ENCODE measurements at places on chromosomes 2 and 18.

DNA sequence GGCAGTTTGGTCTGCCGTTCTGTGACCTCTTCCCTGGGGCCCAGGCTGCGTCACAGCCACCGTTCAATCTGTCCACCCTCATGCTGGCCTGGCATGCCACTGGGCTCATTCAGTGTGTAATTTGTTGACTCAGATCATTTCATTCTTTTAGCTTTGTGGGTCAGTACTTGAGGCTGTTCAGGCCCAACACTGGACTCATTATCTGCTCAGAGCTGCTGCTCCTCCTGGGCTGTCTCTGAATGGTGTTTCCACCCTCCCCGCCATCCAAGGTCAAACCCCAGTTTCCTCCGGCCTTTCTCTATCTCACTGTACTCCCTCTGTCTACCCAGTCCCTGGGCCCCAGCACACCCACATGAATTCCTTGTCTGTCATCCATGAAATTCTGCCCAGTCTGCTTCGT, 152.4 kb upstream of the NCK2 start:
- no peak for DNase-seq

- DNase-seq, result no peak
Measured at GRCh38 chr2:47041891-47042684, 113.0 kb downstream of the STPG4 start.

DNA sequence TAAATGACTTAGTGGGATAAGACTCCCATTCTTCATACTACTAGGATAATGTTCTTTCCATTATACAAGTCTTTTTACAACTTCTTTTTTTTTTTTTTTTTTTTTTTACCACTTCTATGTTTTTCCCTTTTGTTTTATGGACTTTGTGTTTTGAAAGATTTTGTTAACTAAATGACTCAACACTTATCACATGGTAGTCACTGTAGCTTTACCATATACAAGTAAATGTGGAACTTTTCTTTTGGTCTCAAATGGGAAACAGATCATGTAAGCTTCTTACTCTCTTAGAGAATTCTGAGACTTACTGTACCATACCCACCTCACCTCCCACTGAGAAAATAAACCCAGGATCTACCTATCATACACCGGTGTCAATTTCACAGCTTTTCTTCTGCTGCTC, 590.3 kb upstream of the CDH2 start:
- no peak for DNase-seq

- no peak for DNase-seq
Measured at GRCh38 chr2:221410487-221410886, 161.6 kb downstream of the EPHA4 start.

DNA sequence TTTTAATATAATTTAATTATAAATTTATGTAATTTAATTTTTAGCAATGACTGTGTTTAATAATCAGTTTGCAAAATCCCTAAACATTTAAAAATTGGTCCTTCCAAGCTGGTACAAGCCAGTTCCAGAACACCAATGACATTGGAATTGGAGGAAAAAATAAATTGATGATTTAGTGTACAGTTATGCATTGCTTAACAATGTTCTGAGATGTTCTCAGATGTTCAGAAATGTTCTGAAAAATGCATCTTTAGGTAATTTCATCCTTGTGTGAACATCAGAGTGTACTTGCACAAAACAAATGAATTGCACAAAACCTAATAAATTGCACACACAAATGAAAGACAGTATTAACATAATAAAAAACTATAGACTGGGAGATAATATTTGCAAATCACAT, 95.2 kb downstream of the TRIB2 start:
- no peak for DNase-seq

DNA sequence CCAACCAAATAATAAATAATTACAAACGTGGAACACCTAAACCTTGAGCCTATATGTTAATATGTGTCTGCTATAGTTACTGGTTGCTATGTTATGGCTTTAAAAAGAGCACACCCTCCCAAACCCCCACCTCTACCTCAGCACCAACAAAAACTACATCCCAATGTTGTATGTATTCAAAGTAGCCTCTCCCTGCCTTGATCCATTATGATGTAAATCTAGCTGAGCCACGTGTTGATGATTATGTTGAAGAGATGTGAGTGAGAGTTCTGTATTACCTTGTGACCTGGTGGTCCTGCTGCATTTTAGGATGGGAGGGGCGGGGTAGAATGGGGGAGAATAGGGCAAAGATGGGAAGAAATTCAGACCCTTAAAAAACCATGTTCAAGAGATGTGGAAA, 4.8 kb downstream of the MFSD6 start:
- no peak for DNase-seq

- no peak for DNase-seq
Measured at GRCh38 chr2:144583381-144583729, 63.4 kb upstream of the ZEB2 start.

- no peak for DNase-seq
Measured at GRCh38 chr2:219059725-219060682, 717 bp downstream of the IHH start.

GRCh38 chr2:96806468-96807126, 9.5 kb upstream of the CNNM3 start:
- DNase-seq, result no peak

DNA sequence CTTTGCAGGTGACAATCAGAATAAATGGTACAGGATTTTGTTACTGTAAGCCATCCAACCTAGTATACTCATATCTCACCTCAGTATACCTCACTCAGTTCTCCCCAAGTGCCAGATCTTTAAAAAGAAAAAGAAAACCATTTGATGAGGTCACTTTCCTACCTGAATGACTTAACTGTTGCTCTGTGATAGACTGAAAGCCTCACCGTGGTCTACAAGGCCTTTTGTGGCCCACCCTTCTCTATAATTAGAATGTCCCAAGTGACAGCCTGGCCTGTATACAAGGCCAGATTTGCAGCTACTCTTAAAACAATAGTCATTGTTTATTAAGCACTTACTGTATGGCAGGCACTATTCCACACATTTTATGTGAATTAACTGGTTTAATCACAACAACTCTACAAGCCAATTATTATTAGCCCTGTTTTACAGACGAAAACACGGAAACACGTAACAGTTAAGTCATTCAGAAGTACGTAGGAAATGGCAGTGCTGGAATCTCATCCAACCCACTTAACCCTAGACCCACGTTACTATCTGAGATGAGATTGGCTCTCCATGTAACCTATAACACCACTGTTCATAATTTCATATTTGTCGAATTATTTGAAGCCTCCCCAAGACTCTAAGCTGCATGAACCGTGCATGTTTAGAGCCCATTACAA, 28.3 kb downstream of the PKP4 start:
- no peak for DNase-seq

DNA sequence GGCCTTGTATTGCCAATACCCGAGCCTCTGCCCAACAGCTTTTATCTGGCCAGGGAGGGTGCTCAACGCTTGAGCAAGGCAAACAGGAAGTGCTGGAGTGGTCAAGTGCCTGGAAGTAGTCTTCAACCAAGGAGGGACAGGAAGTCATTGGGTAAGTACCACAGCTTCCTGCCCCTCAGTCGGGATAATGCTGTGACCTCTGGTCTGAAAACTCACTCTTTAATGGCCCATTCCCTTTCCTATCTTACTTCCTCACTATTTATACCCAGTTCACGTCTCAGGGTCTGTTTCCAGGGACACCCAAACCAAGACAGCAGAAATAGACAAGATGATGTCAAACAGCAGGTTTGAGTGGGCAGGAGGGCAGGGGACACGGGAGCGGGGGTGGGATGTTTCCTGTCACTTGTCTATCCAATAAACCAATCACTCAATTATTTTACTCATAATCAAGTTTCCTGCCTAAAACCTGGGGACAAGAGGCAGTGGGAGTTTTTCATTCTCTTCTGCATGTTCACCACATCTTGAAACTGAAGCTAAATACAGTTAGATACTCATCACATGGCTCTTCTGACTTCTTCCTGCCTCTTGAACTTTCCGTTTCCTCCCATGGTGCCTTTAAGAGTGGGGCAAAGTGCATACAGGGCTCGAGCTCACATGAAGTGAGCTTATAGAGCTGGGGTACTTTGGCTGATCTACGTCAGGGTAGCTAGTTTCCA, 68.9 kb upstream of the CAB39 start:
- no peak for DNase-seq

- no peak for DNase-seq
Measured at GRCh38 chr2:1907291-1907690, 163.0 kb upstream of the PXDN start.

DNA sequence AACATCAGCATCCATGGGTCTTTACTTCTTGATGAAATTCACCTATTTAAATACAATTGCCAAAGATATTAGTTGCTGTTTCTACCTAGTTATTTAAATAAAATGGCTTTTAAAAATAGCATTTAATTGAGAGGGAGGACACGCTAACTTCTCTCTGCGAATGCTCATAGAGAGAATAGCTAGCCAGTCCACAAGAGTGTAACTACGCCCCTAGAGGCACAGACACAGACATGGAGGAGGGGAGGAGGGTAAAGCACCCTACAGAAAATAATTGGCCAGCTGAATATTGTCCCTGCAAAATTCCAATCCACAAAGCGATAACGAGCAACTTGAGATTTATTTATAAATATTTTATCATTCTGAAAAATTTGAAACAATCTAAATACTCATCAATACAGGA, 97.0 kb upstream of the PAPOLG start:
- DNase-seq, result no peak

DNA sequence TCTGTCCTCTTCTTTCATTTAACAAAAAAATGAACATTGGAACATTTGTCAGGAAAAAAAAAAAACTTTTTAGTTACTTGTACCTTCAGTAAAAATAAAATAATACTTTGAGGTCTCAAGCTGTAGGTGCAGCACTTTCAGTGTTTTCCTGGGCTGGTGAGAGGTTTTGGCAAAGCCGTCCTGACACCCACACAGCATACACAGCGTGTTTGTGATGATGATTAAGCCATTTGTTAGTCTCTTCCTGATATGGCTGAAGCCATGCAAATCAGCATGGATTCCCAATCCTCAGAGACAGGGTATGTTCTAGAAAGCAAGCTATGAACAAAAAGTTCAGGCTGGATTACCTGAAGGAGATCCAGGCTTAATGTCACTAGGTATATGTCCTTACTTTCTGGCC, 236.8 kb downstream of the ZNF516 start:
- DNase-seq, result no peak

DNA sequence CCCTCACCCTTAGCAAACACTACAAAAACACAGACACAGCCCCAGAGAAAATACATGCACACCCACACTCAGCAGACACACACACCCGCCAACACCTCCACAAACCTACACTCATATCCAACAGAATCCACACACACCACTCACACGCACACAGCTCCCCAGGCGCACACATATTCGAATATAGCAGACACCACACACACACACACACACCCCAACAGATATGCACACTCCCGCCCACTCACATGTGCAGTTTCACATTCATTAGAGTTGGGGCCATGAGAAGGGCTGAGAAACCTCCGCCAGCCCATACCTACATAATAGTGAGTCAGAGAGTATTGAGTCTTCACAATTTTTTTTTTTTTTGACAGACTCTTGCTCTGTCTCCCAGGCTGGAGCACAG, 29.4 kb upstream of the NOTO start:
- DNase-seq, result no peak

DNA sequence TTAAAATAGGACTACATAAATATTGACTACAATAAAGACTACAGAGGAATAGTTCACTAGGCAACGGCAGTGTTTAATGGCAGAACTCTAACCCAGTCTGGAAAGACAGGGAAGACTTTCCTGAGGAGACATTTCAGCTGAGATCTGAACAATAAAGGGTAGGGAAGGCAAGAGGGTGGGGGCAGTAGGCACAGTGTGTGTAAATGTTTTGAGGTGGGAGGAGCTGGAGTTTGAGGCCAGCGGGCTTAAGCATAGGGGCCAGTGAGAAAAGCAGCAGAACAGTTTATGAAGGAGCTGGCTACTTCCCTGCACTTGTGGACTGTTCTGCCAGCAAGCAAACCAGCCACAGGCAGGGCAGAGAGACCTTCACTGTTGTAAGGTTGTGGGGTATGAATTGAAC, 76.6 kb upstream of the UGP2 start:
- no peak for DNase-seq

GRCh38 chr18:45656194-45656770, 41.0 kb downstream of the SLC14A2 start:
- no peak for DNase-seq

DNA sequence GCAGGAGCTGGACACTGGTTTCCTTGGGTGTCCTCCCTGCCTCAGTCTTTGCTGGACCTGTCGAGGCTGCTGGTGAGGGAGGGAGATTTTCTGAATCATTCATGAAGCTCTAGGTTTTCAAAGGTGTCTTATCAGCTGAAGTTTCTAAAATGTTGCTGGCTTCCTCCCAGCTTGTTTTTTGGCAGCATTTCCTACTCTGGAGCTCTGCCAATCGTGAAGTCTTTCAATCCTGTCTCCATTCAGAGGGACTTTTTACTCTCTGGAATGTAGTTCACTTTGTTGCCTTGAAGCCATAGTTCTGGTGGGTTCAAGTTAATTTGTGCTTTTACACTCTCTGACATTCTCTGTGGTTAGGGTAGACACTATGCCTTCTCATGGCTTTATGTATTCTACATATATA, 23.9 kb downstream of the SNTG2 start:
- no peak for DNase-seq

All from neuronal stem cell (in vitro differentiated cells).